ENCODE measurements at places on chromosomes 16 and 17.

- no peak for DNase-seq
Measured at GRCh38 chr17:41535764-41536481, 7.8 kb upstream of the KRT19 start.

- DNase-seq, result no peak
Measured at GRCh38 chr16:962901-963814, 7.6 kb downstream of the LMF1 start.

- DNase-seq, result no peak
Measured at GRCh38 chr17:21029036-21029435, 13.8 kb downstream of the USP22 start.

DNA sequence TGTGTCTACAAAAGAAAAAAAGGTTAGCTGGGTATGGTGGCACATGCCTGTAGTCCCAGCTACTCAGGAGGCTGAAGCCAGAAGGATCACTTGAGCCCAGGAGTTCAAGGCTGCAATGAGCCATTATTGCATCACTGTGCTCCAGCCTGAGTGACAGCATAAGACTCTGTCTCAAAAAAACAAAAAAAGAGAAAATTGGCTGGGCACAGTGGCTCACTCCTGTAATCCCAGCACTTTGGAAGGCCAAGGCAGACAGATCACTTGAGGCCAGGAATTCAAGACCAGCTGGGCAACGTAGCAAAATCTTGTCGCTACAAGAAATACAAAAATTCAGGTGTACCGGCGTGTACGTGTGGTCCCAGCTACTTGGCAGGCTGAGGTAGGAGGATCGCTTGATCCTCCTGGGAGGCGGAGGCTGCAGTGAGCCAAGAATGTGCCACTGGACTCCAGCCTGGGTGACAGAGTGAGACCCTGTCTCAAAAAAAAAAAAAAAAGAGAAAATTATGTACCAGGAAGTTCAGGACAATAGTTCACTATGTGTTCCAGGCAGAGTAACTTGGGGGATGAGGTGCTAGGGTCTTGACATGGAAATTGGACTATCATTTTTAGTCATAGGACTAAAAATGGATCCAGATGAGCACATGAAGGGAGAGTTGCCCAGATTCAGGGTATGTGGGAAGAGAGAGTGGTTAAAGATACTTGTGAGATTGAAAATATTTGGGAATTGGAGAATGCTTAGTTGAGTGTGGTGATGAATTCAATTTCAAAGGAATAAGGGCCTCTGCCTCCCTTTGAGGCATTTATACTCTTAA is 11.0 kb downstream of the ALDH3A2 start:
- DNase-seq, result no peak

GRCh38 chr16:30652718-30653117 is 2.0 kb downstream of the PRR14 start:
- DNase-seq, result no peak

GRCh38 chr17:70820276-70820675 is 650.9 kb downstream of the KCNJ2 start:
- no peak for DNase-seq

DNA sequence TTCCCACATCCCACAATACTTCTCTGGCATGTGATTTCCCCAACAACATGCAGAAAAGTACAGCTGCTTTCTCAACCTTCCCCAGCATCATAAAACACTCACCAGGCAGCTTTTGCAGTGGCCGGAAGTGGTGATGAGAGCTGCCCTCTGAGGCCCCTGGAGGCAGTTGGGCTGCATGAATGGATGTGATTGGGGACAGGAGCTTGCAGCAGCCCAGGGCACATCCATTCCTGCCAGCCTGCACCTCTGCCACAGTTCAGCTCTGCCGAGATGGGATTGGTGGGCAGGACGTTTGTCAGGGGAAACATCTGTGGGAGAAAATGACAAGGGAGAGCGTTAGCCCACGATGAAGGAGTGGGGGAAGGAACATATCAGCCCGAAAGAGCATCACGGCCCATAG is 19.8 kb downstream of the NUBP1 start:
- no peak for DNase-seq

DNA sequence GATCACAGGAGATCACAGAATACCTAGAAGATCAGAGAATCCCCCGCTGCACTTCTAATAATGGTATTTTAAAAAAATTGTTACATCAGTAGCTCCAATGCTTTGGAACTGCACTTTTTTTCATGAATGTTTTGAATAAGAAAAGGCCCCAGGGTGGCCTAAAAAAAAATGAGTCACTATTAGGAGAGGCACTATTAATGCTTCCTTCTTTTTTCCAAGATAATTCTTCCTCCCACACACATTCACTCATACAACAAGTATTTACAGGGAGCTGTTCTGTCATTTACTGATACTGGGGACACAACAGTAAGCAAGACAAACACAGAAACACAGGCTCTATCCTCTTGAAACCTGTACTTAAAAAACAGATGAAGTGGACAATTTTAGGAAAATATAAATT is 675 bp upstream of the PDZD9 start:
- DNase-seq, result no peak

DNA sequence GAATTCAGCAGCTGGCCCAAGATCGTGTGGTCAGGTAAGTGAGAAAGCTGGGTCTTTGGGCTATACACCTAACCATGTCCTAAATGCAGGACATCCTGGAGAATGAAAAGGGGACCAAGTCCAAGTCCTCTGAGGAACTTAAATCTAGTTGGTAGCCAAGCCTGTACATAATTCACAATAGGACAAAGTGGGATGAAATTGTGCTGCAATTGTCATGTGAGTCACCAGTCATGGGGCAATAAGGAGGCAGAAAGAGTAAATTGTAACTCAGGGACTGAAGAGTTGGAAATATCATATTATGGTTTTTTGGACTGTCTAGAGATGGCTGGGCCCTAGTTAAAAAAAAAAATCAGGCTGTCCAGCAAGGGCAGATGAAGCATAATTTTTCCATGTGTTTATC is 202.6 kb downstream of the CYLD start:
- DNase-seq, result no peak

GRCh38 chr16:78461087-78461486 is 361.6 kb downstream of the WWOX start:
- no peak for DNase-seq

DNA sequence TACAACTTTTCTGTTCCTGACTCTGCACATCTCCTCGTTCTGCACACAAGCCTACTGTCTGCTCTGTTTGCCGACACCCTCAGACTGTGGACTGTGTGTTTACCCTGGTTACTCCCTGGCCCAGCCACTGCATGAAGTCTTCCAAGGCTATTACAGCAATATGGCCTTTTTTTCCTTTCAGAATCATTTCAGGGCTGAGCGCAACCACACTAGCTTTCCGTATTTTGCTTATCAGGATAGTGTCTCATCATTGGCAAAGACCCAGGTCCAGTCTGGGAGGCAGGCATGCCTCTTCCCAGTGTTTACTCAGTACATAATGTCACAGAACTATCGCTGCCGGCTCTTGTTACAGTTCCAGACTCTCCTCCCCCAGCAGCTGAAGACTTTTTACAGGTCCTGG is 10.1 kb downstream of the DNAH9 start:
- DNase-seq, result no peak

GRCh38 chr16:84307209-84307954 is 12.7 kb downstream of the WFDC1 start:
- no peak for DNase-seq

- DNase-seq, result no peak
Measured at GRCh38 chr16:49716339-49716934, 139.5 kb downstream of the ZNF423 start.

DNA sequence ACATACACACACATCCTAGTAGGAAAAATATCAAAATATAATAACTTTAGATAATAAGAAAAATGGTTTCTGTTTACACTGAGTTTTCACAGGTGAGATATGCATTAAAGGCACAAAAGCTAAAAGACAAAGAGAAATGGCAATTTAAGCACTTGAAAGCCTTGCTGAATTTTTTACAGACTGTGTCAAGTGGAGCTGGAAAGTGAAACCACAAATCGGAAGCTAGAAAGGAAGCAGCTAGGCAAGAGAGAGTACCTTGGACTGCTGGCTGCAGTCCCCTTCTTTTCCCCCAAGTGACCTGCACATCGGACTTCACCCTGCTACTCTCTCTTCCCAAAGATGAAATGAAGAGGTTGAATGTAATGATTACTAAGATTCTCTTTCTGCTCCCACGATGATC is 135.1 kb downstream of the CDH13 start:
- DNase-seq, result no peak

DNA sequence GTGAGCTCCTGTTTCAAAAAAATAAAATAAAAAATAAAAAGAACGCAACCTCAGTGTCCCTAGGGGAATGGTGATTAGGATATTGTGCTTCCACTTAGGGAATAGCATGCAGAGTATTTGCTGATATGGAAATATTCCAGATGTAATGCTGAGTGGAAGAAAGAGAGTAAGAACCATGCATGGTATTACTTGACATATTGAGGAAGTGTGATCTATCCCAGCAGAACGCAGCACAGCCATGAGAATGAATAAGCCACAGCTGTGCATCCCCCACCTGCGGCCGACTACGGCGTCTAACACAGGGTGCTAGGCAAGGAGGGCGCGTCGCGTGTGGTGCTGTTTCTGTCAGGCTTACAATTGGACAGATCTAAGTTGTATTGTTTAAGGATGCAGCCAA is 49.5 kb downstream of the FOXK2 start:
- no peak for DNase-seq

- no peak for DNase-seq
Measured at GRCh38 chr17:75864448-75864871, 9.3 kb upstream of the WBP2 start.

DNA sequence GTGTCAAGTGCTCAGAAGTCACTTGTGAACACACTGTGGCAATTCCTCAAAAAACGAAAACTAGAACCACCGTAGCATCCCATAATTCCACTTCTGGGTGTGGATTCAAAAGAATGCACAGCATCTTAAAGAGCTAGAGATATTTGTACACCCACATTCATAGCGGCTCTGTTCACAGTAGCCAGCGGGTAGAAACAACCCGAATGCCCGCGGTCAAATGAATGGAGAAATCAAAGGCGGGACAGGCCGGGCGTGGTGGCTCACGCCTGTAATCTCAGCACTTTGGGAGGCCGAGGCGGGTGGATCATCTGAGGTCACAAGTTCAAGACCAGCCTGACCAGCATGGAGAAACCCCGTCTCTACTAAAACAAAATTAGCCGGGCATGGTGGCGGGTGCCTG is 337.5 kb downstream of the SEC14L1 start:
- no peak for DNase-seq

DNA sequence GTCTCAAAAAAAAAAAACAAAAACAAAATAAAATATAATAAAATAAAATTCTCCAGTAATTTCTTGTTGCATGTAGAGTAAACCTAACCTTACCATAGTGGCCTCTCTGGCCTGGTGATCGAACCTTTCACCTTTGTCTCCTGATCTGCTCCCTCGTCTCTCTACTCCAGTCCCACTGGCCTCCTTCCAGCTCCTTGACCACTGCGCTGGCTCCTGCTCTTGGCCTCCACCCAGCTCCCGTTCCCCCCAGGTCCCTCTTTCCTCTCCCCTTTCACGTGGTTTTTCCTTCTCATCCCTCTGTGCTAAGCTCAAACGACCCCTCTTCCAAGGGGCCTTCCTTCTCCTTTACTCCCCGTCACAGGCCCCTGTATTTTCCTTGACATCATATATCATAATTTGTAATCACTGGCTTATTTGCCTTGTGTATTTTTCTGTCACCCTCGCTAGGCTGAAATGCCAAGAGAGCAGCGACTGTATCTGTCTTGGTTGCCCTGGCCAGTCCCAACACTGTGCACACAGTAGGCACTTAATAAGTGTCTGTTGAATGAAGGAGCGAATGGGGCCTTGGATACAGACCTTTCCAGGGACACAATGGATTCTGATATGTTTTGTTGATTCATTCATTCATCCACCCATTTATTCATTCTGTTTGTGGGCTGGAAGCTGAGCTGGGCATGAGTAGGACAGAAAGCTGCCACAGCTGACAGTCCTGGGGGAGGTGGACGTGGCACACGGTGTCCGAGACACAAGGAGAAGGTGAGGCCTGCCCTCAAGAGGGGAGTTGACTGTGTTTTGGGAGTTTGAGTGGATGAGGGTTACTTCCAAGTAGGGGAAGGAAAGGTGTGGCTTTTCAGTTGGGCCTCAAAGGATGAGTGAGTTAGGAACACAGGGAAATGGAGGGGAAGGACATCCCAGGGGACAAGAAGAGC is 5.8 kb upstream of the SCN4A start:
- DNase-seq, result no peak

Measured in stimulated activated CD8-positive, alpha-beta memory T cell treated with anti-CD3 and anti-CD28 coated beads, Interleukin-15, amount 100 ng/mL, for 4 hours (primary cell).